ENCODE measurements at places on chromosomes 6 and 20.

DNA sequence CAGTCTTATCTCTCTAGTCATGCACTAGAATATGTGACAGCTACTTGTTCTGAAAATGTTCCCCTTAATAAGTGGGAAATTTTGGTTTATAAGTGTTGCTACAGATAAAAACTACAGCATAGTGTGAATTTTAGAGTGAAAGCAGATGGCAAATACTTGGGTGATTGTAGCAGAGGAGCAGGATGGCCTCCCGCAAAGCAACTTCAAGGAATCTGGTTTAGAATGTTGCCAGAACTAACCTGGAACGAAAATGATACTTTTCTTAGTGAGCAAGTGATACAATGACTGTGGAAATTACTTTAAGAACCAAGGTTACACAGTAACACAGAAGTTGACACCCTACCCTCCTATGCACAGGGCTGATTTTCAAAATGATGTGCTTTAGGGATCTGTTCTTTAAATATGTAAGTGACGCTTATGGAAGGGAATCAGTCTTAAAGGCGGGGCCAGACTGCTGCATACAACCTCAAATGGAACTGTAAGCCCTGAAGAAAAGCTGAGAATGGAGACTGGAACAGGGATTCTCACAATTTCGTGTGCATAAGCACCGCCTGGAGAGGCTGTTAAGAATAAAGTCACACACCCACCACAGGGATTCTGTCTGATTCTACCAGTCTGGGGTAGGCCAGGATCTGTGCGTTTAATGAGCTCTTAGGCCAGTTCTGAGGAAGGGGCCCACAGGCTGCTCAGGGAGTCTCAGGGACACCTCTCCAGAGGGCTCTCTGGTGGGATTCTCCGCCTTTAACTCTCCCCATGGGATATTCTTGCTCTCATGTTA, 97.9 kb downstream of the FYN start:
- DNase-seq: no peak

DNA sequence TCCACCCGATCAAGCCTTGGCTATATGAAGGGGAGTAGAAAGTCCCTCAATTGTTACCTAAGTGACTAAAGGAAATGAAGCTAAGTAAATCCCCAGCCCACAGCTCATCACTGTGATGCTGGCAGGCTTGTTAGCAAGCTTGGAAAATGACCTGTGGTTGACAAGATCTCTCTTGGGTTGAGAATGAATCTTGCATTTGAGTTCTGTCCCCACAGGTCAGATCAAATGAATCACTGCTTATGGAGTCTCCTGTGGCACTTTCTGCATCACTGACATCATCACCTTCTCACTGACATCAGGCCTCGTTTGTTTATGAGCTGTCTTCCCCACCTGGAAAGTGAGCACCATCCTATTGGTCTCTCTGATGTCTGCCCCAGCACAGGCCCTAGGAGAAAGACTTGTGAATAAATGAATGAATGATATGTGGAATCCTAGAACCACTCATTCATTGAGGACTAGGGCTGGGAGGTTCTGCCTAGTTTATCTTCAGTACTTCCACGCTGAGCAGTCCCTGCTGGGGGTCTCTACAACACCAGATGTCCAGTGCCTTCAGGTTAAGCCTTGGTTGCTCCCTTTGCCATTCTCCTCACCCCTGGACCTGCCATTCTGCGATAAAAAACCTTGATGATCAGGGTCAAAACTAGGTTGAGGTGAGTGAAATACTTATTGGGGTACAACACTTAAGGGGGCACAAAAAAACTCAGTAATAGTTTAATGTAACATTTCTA, 318.4 kb upstream of the MOCS1 start:
- no peak for DNase-seq

DNA sequence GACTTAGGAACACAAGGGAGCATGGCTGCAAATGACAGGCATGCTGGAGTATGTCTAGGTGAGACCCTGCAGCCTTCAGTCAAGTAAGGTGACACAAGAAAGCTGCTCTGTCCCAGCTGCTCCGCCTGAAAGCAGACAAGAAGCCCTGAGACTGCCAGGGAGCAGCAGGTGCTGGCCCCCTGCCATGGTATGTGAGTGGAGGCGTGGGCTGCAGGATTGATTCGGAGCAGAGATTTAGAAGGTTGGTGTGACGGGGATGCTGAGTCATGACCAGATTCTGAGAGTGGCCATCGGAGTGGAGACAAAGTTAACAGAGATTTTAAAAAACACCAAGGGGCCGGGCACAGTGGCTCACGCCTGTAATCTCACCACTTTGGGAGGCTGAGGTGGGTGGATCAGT, 17.8 kb downstream of the LRP11 start:
- DNase-seq: peak; percentile 91

DNA sequence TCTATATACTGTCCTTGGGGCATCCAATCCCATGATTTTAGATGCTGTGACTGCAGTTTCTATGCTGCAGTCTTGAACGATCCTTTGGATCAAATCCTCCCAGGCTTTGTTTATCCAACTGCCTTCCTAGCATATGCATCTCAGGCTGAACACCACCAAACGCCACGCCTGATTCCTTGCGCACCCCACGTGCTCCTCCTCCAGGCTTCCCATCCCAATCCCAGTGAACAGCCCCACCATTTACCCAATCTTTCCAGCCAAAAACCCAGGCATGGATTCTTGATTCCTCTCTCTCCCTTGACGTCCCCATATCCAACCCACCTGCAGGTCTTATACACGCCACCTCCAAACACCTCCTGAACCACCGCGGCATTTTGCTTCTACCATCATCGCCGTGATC, 7.8 kb downstream of the PDE10A start:
- no peak for DNase-seq

DNA sequence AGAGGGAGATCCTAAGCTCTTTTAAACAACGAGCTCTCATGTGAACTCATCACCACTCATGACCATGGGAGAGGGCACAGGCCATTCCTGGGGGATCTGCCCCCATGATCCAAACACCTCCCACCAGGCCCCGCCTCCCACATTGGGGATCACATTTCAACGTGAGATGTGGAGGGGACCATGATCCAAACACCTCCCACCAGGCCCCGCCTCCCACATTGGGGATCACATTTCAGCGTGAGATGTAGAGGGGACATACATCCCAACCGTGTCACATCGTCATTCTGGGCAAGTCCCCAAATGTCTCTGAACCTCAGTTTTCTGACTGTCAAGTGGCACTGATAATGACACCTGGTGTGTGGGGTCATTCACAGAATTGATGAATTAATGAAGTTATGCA, 641.8 kb downstream of the CDH26 start:
- no peak for DNase-seq

- DNase-seq: no peak
Measured at GRCh38 chr6:124029567-124029966, 225.9 kb downstream of the NKAIN2 start.

DNA sequence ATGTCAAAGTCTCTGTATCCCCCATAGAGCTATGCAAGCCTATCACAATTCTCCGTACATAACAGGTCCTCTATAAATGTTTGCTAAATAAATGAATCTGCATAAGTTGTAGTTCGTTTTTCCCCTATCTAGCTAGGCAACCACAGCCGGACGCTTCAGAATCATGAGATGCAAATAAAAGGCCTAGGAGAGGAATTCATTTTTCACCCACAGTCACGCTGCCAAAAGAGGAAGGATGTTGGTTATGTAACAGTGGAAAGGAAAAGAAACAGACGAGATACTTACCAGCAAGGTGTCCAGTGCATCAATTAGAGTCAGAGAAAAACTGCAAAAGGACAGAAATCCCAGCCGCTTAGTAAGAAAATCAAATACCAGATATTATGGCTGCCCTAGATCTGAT, 2.4 kb downstream of the EDEM2 start:
- DNase-seq: no peak

GRCh38 chr6:126805861-126806260, 312.6 kb upstream of the RSPO3 start:
- no peak for DNase-seq

GRCh38 chr6:38336922-38337321, 302.8 kb downstream of the BTBD9 start:
- DNase-seq: no peak

GRCh38 chr20:21315138-21315537, 12.0 kb downstream of the XRN2 start:
- peak; percentile 81 for DNase-seq

GRCh38 chr6:30913721-30914075, 340 bp upstream of the VARS2 start:
- DNase-seq: no peak

DNA sequence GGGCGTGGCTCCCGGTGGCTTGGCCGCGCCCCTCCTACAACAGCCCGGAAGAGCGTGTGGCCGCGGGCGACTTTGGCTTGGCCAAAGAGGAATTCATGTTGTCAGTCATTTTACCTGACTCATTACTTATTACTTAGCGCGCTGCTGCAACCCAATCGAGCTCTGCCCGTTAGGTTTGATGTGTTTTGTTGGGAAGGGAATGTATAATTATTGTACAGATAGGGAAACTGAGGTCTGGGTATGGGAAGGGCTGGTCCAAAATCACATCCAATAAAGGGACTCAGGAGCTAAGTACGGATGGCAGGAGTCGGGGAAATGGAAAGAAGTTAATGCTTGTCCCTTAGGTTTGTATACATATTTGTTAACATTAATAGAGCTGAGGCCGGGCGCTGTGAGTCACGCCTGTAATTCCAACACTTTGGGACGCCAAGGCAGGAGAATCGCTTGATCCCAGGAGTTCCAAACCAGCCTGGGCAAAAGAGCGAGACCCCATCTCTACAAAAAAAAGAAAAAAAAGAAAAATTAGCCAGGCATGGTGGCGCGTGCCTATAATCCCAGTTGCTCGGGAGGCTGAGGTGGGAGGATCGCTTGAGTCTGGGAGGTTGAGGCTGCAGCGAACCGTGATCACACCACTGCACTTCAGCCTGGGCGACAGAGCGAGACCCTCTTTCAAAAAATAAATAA, 639 bp upstream of the ZNF335 start:
- DNase-seq: peak; percentile 98

- peak; percentile 97 for DNase-seq
Measured at GRCh38 chr20:36745927-36746659, at the start of gene NDRG3. TSS of gene NDRG3 (minus strand) at chr20:36746090. CDS start at chr20:36721735, 24,355 bp downstream.

DNA sequence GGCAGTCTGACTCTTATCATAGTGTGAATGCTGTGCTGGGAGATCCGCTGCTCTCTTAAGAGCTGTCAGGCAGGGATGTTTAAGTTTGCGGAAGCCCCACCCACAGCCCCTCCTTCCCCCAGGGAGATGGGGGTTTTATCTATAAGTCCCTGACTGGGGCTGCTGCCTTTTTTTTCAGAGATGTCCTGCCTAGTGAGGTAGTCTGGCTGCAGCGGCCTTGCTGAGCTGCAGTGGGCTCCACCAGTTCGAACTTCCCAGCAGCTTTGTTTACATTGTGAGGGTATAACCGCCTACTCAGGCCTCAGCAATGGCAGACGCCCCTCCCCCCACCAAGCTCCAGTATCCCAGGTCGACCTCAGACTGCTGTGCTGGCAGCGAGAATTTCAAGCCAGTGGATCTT, 75.7 kb upstream of the UST start:
- DNase-seq: no peak

DNA sequence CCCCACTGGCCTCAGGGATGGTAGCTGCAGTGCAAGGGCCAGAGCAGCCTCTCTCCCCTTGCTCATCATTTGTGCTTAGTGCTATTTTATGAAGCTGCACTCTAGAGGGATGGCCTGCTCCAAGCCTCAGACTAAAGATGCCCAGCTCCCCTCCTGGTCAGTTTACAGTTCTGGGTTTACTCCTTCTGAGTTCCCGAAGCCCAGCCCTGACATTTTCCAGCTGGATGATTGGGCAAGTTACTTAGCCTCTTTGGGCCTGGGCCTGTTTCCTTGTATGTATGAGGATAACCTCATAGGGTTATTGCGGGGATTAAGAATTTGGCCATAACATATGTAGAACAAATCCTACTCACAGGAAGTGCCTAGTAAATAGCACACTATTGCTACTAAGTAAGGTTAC, 31.8 kb upstream of the EMILIN3 start:
- no peak for DNase-seq

- DNase-seq: no peak
Measured at GRCh38 chr6:36119209-36119608, 11.1 kb upstream of the MAPK13 start.

DNA sequence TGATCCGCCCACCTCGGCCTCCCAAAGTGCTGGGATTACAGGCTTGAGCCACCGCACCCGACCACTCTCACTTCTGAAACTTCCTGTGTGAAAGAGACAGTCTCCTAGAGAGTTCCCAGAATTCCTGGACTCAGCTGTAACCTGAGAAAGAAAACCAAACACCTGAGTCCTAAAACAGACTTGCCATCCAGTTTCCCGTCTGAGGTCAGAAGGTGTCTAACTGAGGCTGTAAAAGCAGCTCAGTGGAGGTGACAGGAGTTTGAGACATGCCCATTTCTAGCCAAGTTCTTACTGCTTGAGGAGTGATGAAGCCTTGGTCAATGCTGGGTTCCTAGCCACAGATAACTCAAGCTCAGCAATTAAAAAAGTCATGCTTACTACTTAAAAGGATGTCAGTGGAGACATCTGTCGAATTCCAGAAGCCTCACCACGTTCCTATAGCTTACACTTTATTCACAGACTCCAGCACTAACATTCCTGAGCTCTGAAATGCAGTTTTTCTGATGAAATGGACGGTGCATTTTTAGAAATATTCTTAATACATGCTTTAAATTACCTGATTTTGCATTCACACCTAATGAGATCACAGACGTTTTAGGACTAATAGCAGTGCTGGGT, 6.1 kb downstream of the UQCC2 start:
- no peak for DNase-seq

DNA sequence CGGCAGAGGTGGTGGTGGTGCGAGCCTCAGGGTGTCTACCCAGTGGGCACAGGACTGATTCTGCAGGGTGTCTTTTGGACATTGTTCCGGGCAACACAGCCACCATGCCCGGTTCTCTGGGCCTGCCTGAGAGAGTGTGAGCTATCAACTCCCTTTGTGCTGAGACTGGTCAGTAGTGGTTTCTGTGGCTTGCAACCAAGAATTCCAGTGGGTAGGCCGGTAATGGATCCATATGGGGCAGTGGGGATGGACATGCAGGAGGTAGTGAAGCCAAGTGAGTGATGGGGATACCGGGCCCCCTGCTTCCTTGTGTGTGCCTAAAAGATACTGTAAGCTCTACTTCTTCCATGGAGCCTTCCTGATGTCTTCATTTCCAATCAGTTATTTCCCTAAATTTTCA, 71.0 kb downstream of the CDC5L start:
- no peak for DNase-seq

GRCh38 chr6:54059683-54060082, 51.6 kb upstream of the MLIP start:
- DNase-seq: peak; percentile 21
